ENCODE measurements at places on chromosomes 4 and X.

- no peak for DNase-seq
Observed at GRCh38 chrX:87621697-87622096, 104.1 kb downstream of the KLHL4 start.

GRCh38 chr4:147820975-147821374 is 89.1 kb downstream of the ARHGAP10 start:
- DNase-seq: no peak

DNA sequence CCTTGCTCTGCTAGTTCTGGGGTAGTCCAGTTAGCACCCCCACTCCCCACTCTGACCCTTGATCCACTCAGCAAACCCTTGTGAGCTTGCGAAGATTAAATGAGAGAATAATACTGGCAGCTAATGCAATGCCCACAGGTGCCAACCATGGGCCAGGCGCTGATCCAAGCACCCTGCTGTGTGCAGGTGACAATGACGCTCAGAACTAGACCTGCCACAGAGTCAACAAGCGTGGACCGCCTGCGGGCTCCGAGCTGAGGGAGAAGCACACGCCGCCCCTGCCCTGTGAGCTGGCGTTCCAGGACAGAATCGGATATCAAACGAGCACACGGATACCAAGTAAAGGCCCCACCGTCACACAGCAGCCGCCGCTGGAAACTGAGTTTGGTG is 129.2 kb downstream of the FAM53A start:
- DNase-seq: no peak

- DNase-seq: no peak
Observed at GRCh38 chrX:16934185-16934584, 12.3 kb upstream of the REPS2 start.

GRCh38 chr4:40185830-40186664 is 10.8 kb upstream of the RHOH start:
- no peak for DNase-seq
